ENCODE measurements at places on chromosomes 16 and 17.

GRCh38 chr16:4525069-4525468 lies 13.5 kb downstream of the CDIP1 start:
- DNase-seq = no peak

- no peak for DNase-seq
These were observed 141.9 kb upstream of the PMFBP1 start for GRCh38 chr16:72313903-72314302.

DNA sequence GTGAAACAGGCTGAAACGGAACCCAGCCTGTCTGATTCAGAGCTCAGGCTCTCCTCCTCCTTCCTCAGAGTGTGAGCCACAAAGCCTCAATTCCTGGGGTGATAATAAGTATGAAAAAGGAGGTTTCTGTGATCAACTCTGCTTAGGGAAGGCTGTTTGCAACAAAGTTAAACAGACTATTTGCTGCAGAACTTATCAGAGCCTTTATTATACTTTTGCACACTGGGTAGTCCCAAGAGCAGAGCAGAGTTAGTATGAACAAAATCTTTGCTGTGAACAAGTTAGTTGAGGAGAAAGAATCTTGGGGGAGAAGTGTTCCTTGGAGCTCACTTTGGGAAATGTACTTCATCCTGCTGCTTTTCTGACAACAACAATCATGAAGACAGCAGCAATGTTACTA lies 67.4 kb downstream of the MRM1 start:
- no peak for DNase-seq

- DNase-seq = no peak
These were observed 2.7 kb downstream of the FHOD1 start for GRCh38 chr16:67244387-67245185.

- DNase-seq = no peak
These were observed 19.6 kb upstream of the HOXB9 start for GRCh38 chr17:48645639-48646182.

DNA sequence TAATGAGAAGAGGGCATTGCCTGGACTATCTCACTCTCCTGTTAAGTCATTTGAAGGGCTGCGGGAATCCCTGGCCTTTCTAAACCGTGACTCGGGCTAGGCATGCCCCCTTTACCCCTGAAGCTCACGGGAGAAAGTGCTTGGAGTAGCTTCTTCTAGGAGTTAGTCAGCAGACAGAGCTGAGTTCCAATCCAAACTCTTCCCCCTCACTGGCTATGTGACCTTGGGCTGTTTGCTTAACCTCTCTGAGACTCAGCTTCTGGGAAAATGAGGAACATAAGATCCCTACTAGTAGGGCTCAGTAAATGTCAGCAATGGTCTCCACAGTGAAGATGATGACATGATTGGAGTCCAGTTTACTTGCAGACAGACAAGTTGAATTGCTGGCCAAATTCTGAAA lies 5.7 kb upstream of the B9D1 start:
- DNase-seq = no peak

- no peak for DNase-seq
These were observed at the start of gene GH2 for GRCh38 chr17:63881935-63882601. GH2 (minus strand) TSS chr17:63881944; CDS start chr17:63881801, 143 bp downstream.

Data from nucleus accumbens (tissue), 56 donors.